ENCODE measurements at places on chromosomes 2 and 18.

- no peak for DNase-seq
Observed at GRCh38 chr18:67408240-67408639, 108.3 kb downstream of the DSEL start.

GRCh38 chr2:166464187-166464586 lies 29.9 kb downstream of the SCN7A start:
- no peak for DNase-seq

GRCh38 chr18:63079114-63079513 lies 240.5 kb downstream of the BCL2 start:
- DNase-seq, result no peak

DNA sequence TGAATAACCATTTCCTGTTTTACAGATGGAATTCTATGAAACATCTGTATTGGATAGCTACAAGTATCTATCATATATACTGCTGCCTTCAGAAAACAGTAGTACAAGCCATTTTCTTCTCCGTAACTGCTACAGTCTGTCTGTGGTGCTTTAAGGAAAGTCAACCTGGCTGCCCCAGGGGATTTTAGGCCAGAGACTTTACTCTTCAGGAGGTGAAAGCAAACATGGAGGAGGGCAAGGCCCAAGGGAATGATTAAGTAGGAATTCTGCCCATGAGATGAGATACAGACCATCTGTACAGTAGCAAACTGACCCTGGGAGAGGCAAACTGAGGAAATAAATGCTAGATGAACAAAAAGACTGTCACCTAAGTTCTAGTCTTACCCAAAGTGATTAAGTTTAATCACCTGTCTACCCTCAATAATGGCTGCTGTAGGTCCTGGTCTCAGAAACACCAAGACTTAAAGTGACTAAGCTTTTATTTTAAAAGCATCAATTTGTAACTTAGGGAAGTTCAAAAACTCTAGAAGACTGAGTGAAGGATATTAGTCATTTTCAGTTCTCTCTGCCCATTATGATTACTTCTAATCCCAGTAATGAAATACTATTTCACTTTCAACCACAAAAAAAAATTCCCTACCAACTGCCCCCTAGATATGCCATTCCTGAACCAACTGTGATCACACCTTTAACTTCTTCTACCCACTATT lies 14.8 kb downstream of the MBD2 start:
- DNase-seq, result no peak

DNA sequence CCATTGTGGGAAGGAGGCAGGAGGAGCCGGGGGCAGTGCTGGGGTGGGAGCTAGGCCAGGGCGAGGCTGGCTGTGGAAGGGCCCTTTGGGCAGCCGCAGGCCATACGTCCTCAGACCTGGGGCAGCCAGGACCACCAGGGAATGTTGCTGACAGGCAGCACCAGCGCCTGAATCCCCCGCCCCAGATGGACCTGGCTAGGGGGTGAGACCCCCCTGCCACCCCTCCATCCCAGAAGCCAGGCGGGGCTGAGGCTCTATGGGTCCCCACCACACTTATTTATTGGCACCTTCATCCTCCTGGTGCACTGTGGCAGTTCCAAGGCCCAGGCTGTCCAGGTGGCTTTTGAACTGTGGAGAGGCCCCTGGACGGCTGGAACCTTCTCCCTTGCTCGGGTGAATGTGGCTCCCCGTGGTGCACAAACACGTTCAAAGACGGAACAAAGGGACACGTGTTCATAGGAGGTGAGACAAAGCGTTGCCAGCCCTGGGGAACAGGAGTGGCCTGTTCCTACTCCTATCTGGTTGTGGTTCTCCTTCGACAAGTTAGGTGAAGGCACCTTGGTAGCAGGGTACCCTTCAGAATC lies 35.1 kb downstream of the RAMP1 start:
- DNase-seq, result no peak

GRCh38 chr2:158724803-158725381 lies 70.2 kb upstream of the DAPL1 start:
- no peak for DNase-seq

- DNase-seq, result no peak
Observed at GRCh38 chr18:31219395-31219794, 56.7 kb upstream of the DSC1 start.

DNA sequence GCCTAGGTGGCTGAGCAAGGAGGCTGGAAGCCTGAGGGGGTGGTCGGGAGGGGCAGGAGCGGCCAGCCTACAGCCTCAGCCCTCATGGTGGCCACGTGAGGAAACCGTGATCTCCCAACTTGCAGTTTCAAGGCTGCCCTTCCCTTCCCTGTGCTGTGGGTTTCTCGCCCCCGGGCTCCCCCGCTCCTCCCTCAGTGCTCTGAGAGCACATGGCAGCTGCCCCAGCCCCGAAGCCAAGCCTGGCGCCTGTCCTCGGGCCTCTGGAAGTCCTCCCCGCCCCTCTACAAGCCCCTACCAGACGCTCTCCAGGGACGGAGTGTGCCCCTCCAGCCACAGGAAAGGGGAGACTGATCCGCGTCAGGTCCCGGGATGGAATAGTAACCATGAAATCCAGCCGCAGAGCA lies 586 bp upstream of the ANKRD23 start:
- no peak for DNase-seq

DNA sequence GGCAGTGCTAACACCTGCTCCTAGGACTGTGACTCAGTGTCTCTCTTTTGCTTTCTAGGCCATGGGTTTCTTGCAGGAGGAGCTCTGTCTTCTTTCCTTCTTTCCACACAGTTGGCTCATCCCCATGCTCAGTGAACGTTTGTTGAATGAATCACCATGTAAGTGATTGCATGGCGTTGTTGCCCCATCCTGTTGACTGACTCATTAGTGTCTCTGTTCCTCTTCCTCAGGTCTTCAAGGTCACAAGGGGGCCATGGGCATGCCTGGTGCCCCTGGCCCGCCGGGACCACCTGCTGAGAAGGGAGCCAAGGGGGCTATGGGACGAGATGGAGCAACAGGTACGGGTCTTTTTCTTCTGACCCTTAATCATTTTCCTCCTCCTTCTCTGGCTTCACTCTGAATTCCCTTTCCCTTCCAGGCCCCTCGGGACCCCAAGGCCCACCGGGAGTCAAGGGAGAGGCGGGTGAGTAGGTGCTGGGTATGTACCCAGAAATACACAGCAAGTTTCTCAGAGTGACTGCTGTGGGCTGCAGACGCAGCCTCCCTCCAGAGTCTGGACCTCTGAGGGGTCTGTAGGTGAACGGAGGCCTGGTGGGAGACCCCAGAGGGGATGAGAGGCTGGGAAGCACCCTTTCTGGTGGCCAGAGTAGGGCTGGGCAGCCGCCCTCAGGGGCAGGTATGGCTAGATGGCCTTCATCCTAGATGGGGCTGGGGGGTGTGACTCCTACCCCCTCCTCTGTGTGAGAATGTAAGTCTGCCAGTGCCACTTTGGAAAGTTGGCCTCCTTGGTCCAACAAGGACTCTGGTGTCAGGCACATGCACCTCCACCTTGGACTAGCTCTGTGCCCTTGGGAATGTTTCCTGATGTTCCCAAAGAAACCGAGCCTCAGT lies 32.4 kb downstream of the MARCO start:
- DNase-seq, result peak; percentile 79

DNA sequence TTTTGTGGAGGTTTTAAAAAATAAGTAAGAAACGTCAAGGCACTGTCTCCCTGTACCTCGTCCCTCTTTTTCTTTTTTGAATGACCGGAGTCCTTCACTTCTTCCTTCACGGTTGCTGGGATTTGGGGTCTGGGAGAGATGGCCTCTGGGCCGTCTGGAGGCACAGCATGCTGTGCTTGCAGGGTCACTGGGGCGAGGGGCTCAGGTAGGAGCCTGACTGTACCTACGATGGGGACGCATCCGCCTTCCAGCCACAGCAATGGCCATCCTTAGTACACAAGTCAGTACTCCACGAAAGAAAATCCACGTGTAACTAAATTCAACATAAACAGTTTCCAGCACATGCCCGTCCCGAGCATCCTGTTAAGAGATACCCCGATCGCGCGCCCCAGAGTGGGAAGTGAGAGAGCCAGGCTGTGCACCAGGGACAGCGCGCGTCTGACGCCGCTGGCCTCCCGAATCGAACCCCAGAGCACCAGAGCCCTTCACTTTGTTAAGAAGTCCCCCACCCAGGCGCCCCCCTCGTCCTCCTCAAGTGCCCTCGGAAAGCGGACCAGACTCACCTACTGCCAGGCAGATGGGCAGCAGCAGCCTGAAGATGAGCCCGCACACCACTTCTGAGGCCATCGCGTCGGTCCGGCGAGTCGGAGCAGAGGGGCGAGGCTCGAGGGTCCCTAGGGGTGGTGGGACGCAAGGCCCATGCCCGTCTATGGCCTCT lies 1.2 kb downstream of the PIEZO2 start:
- DNase-seq, result no peak

DNA sequence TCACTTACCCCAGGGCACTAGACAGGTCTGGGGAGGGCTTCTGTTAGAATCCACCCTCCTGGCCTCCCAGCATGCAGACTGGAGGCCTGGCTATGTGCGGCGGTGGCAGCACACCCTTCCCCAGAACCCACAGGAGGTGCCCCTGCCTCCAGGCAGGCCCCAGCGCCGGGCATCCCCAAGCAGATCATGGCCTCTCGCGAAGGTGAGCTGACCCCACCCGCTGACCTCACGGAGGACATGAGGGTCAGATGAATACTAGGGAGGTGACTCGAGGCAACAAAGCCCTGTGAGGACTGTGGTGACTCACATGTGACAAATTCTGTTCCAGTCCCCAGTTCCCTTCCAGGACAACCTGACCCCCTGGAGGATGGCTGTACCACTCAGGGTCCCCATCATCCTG lies 1.9 kb downstream of the MAB21L4 start:
- DNase-seq, result no peak

- no peak for DNase-seq
Observed at GRCh38 chr2:240919786-240920782, 13.9 kb downstream of the CROCC2 start.

- DNase-seq, result peak; percentile 12
Observed at GRCh38 chr2:20507166-20507692, 60.4 kb downstream of the RHOB start.

GRCh38 chr18:649341-649740 lies 8.1 kb upstream of the TYMS start:
- no peak for DNase-seq

DNA sequence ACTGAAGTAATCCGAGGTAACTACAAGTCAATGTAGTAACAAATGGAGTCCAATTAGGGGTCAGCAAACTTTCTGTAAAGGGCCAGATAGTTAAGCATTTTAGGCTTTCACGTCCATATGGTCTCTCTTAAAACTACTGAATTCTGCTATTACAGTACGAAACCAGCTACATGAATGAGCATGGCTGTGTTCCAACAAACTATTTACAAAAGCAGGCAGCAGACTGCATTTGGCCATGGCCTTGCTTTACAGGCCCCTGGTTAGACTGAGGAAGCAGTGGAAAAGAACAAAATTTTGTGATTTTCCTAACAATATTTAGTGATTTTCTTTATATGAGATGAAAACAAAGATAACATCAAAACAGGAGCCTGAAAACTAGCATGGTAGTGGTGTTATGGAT lies 64.0 kb downstream of the RTN4 start:
- DNase-seq, result no peak

DNA sequence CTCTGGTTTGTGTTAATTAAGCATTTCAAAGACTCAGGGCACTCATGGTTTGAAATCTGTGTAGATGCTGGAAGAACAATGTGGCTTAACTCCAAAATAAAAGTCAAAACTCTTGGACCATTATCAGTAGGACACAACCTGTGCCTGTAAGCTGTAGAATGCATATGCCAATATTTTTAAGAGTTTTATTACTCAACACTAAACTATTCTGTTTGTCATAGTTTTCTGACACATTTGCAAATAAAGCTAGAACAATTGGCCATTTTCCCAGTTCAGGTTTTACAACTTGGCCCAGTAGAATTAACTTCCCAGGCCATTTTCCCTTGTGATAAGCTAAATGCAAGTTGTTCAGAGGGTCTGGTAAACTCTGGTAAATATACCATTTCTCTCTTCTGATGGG lies 713.1 kb downstream of the CBLN2 start:
- DNase-seq, result no peak

- DNase-seq, result peak; percentile 65
Observed at GRCh38 chr2:56185582-56186046, 1.8 kb downstream of the CCDC85A start.

DNA sequence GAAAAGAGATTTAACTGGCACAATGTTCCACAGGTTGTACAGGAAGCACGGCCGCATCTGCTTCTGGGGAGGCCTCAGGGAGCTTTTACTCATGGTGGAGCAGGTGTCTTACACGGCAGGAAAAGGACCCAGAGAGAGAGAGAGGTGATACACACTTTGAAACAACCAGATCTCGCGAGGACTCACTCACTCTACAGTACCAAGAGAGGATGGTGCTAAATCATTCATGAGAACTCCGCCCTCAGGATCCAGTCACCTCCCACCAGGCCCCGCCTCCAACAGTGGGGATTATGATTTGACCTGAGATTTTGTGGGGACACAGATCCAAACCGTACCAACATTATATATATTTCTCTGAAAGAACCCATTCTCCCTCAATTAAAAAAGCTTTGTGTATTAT lies 79.7 kb upstream of the DOCK10 start:
- no peak for DNase-seq

DNA sequence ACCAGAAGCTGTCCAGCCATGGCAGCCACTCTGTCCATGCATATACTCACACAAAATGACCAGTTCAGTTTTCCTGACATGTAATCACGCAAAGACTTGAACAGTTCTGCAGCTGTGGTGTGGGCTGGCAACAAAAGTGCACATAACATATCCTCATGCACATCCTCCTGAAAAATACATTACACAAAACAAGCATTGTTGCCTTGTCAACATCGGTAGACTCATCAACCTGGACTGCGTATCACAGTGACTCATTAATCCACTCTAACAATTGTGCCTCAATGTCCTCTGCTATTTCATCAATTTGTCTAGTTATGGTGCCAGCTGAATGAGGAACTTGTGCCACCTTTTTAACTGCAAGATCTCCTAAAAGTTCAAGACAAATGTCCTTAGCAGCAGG lies 19.5 kb downstream of the RBKS start:
- no peak for DNase-seq

- DNase-seq, result peak; percentile 47
Observed at GRCh38 chr2:43484323-43484930, 111.4 kb downstream of the THADA start.

GRCh38 chr2:23601301-23601965 lies 216.5 kb downstream of the KLHL29 start:
- no peak for DNase-seq

GRCh38 chr2:217950401-217950871 lies 52.4 kb downstream of the TNS1 start:
- no peak for DNase-seq

DNA sequence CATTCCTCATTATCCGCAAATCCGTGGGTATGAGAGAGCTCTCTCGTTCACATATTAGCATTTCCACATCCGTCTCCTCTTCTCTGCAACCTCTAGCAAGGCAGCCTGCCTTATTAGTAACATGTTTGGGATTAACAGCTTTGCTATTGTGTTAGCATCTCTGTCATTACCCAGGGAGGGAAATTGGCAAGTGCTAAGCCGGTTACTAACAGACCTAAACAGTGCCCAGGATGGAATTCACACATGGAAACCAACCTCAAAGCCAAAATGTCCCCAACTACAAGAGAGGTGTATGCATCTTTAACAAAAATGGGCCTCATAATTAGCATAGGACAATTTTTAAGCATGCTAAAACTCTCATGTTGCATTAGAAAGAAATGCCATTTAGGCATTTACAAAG lies 309.0 kb upstream of the MEIS1 start:
- no peak for DNase-seq

GRCh38 chr2:227615181-227615580 lies 541 bp upstream of the SCYGR3 start:
- DNase-seq, result no peak

Data from AG08395 (cell line).